ENCODE measurements at places on chromosomes 5 and 9.
A peak's percentile ranks its signal among the peaks of the same experiment; 100 is the strongest.

- DNase-seq = no peak
Measured at GRCh38 chr5:67400752-67401151, 204.2 kb upstream of the CD180 start.

GRCh38 chr5:126615286-126615685, 14.5 kb downstream of the PHAX start:
- DNase-seq = no peak

DNA sequence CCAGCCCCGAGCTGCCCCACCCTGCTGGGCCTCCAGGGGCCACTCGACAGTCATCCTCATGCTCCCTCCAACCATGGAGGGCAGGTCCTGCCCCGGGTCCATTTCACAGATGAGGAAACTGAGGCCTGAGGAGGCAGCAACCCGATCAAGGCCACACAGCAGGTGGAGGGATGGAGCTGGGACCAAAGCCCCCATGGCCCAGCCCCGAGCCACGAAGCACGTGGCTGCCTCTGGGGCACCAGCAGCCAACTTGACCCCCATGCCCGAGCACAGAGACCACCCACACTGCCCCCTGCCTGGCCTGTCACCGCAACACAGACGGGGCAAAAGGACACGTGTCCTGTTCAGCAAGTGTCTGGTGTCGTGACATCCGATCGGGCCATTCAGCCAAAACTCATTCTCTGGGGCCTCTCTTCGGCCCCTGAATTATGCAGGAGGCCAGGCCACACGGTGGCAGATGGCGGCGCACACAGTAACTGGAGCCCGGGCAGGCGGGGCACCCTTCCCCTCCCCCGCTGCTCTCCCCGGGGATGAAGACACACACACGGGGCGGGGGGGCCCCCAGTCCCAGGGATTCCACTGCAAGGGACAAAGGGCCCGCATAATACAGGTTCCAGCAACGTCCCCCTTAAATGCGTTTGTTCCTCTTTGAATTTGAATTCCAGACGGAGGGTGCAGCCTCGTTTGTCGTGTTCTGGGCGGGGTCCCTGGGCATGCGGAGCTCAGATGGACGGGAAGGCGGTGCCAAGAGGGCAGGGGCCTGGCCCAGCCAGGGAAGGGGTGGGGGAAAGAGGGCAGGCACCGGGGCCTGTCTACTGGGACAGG, 29.4 kb upstream of the TMEM250 start:
- no peak for DNase-seq

GRCh38 chr5:139392678-139393496, 2.0 kb downstream of the PROB1 start:
- DNase-seq = peak; percentile 89

DNA sequence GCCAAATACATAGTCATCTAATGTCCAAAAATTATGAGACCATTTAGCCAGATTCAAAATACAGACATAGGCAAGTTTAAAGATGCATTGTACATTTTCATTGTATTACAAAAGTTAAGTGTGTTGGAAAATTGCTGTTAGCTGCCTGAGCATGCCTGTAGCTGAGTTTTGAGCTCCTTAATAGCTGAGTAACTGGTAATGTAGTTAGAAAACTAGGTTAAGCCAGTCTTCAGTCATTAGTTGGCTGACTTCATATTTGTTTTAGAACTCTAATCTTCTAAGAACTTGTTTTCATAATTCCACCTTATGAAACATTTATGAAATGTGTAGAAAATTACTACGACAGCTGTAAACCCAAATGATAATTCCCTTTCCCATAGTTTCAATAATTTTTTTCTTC, 293.4 kb downstream of the ARRDC3 start:
- DNase-seq = no peak

GRCh38 chr9:95000821-95001220, 274.3 kb downstream of the AOPEP start:
- no peak for DNase-seq

DNA sequence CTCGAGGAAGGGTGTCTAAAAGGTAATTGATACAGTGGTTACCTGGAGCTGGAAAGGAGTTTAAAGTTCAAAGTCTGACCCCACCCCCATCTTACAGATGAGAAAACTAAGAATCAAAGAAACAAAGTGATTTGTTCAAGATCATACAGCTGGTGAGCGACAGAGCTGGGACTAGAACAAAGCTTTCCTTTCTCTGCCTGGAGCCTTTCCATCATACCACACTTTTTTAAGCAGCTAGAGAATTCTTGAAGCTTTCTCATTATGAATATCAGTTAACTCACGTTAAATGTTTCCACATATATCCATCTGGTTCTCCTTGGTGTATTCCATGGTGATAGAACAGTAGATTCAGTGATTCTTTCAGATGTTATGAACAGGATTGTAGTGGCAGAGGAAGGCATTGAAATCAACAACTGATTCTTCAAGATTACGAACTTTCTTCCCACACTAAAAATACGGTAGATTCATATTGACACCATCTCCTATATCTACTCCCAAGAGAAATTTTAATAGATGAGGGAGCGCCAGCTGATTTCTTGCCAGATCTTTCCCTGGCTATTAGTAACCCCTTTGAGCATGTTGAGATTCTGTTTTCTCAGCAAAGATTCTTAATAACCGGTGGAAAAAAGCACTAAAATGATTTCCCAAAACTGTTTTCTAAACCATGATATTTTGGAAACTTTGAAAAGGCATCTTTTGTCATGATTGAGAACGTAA, 233.7 kb downstream of the ADAMTSL1 start:
- DNase-seq = no peak

DNA sequence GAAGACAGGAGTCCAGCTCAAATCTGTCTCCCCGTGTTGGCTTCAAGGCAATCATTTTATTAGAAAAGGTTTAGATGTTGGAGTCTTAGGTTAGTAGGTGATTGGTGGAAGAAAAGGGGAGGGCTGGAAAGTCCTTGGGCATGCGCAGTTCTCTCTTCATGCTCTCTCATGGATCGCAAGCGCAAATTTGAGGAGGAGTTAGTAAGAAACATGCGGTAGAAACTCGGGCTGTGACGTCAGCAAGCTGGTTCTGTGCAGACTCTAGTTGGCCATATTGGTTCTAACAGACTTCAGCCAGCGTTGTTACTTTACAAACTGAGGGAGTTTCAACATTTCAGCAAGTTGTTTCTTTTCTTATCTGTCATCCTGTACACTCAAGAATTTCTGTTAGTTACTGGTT, 392.2 kb downstream of the CDK5RAP2 start:
- no peak for DNase-seq

- no peak for DNase-seq
Measured at GRCh38 chr5:15007646-15008045, 136.1 kb upstream of the ANKH start.

- no peak for DNase-seq
Measured at GRCh38 chr9:126624912-126625311, 11.2 kb downstream of the LMX1B start.

GRCh38 chr5:147248561-147248960, 13.7 kb downstream of the STK32A start:
- DNase-seq = no peak

GRCh38 chr5:124902097-124902821, 155.8 kb upstream of the ZNF608 start:
- DNase-seq = peak; percentile 30

- no peak for DNase-seq
Measured at GRCh38 chr9:77544546-77544945, 103.6 kb downstream of the GNA14 start.

DNA sequence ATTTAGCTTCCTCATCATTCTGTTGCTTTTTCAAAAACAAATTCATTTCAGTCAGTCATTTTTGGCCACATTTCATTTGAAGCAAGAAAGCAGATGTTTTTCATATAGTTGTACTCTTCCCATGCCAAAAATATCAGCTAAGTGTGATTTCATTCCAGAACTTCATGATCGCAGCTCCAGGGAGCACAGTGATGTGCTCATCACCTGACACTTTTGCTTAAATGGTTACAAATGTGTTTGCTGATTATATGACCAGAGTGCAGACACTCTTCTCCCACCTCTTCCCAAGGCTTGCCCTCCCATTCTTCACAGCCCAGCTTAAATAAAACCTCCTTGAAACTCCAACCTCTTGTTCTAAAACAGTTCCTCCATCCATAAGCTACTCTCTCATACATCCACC, 32.6 kb downstream of the GABRB2 start:
- DNase-seq = no peak

DNA sequence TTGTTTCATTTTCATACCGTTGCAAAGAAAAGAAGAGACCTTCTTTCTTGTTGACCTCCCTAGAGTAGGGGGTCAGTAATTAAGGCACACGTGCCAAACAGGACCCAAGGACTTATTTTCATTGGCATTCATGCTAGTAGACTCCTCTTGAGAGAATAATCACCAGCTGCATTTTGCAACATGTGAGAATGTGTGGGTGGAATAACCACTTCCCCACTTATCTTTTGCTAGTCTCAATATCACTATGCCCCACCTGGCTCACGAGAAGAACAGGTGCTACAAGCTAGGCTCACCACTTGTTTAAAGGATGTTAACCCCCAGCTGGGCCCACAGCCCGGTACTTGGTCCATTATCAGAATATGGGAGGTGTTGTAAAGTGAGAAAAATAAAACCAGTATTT, 460.7 kb upstream of the MEF2C start:
- DNase-seq = no peak

DNA sequence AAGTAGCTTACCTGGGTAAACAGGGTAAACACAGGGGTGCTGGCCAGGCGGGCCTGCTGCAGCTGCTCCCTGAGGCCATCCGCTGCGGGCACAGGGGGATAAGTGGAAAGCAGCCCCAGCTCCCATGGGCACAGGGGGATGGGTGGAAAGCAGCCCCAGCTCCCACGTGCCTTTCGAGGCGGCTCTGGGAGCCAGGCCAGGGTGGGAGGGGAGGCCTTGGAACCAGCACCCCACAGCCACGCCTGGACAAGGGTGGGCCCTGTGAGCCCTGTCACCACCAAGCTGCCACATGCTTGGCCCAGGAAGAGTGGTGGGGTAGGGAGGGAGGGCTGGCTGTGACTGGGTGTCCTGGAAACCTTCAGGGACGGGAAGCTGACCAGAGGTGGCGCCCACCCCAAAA, 7.8 kb upstream of the CARD9 start:
- no peak for DNase-seq

- DNase-seq = no peak
Measured at GRCh38 chr9:23120630-23121029, 674.0 kb downstream of the DMRTA1 start.

DNA sequence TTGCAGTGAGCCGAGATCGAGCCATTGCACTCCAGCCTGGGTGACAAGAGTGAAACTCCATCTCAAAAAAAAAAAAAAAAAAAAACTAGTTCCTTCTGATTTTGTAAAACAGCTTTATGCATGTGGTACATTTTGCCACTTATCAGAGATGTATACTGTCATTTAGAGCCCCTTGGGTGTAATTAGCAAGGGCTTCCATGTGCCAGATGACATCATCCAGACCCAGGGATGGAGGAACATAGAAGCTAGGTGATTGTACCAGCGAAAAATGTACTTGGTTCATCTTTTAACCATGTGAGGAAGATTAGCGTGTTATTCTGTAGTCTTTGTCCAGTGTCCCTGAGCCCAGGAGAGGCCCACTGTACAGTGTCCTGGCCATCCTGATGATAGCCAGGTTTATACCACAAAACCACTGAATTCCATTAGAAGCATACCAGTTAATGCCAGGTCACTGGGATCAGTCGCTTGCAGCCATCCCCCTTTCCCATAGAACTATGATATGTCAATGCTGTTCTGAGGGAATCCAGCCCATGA, 239.3 kb upstream of the SGCD start:
- DNase-seq = no peak

DNA sequence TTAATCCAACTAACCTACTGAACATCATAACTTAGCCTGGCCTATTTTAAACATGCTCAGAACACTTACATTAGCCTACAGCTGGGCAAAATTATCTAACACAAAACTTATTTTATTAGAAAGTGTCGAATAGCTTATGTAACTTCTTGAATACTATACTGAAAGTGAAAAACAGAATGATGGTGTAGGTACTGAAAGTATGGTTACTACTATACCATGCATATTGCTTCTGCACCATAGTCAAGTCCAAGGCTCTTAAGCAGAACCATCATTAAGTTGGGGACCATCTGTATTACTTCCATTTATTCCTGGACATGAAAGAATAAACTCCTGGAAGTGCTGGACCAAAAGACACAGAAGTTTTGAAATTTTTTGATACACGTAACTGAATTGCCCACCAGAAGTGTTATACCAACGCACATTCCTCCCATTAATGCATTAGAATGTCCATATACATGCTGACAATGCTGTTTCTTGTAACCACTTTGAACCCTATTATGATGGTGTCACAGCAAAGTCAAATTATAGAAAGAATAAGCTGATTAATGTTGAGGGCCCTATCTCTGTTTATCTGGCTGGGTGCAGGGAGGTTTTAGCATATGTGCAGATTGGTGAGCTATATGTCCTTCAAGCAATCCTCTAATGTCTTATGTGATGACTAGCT, 375.7 kb downstream of the ACTL7B start:
- no peak for DNase-seq

DNA sequence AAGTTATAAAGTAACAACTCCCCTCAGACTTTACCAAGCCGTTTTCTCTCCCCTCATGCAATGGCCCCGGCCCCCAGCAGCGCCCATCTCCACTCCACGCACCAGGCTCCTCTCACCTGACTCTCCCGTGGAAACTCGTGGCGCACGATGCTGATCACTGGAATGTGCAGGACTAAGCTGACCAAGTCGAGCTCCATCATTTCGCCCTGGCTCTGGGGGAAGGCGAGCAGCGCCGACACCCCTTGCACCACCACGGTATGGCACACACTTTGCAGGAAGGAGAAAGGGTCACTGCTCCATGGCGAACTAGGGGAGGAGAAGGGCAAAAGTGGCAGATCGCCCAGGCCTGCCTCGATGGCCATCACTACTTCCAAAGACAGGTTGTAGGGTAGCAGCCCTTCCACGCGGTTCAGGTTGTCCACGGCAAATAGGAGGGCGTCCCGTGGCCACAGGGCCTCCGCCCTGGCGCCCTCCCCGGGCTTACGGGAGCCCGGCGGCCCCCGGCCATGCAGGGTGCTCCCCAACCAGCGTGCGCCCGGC, 1.2 kb downstream of the GRIN3A start:
- DNase-seq = no peak

GRCh38 chr5:139633295-139634027, 14.7 kb upstream of the CXXC5 start:
- no peak for DNase-seq

DNA sequence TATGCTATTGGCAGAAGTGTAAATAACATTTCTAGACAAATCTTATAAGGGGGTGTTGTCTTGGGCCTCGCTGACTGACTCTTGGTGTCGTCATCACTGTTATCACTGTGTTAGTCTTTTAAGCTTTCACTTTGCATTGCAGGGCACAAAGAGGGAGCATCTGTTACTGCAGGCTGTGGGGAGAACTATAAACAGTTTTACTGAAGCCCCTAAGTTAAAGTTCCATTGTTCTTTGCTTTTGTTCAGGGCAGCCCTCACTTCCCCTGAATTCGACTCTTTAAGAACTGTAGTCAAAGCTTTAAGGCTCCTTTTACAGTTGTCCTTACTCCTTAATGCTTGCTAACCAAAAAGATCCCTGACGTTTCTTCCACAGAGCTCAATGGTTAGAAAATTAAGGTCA, 605.0 kb downstream of the RAB3C start:
- DNase-seq = no peak

Data from GM12891 (cell line).